ENCODE measurements at places on chromosomes 7 and 10. TPM values are rescaled to one million over a fixed set of nuclear protein-coding genes. Genes with fewer than 3 reads are reported as not detected.

ABCC2 gene
- total RNA-seq, result 0.36 TPM

ITPRIP gene
- total RNA-seq, result 7.5 TPM

TMEM139 gene
- total RNA-seq, result not detected

MSRB2 gene
- 10.6 TPM for total RNA-seq

DENND2A gene
- 7.8 TPM for total RNA-seq

CHAT gene
- not detected for total RNA-seq

CRCP gene
- total RNA-seq, result 37.8 TPM

MSMB gene
- not detected for total RNA-seq

ZNF467 gene
- not detected for total RNA-seq

NCF1 gene
- total RNA-seq, result not detected

SPDYE2 gene
- not detected for total RNA-seq

PKD2L1 gene
- total RNA-seq, result not detected

GRID2IP gene
- not detected for total RNA-seq

GNG11 gene
- total RNA-seq, result 6.1 TPM

All from IMR-90 (cell line).